ENCODE measurements at places on chromosomes 4 and X.

DNA sequence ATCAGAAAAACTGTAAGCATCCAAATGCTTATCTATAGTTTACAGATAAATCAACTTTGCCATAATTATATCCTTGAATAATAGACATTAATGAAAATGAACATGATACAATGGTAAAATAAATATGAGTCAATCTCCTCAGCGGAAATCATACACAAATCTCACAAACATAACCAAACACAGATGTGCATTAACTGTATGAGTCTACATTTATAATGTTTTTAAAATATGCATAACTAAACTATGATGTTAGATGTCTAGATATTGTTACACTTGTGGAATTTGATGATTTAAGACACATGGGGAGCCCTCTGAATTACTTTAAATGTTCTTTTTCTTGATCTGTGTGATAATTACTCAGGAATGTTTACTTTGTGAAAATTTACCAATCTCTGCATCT lies 951.2 kb downstream of the TECRL start:
- ATAC-seq = no peak

- ATAC-seq = no peak
These were observed 147.1 kb downstream of the NHS start for GRCh38 chrX:17521871-17522693.

- ATAC-seq = no peak
These were observed 241.7 kb upstream of the TEX13A start for GRCh38 chrX:105462186-105462585.

GRCh38 chr4:168629566-168629965 lies 132.7 kb downstream of the PALLD start:
- ATAC-seq = no peak

DNA sequence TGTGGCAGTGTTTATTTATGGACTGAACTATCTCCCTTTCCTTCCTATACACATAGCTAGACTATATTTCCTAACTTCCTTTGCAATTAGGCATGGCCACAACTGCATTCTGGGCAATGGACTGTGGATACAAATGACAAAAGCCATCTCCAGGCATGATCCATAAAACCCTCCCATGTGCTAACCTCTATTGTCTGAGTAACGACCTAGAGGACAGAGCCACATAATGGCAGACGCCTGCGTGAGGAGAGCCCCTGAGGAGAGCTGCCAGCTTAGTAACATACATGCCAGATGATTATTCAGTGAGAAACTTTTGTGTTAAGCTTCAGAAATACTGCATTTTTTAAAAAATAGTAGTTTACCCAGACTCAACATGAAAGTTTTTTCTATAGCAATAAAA lies 142.9 kb downstream of the ADGRA3 start:
- ATAC-seq = no peak
